Activated T-cell treated with anti-CD3 and anti-CD28 coated beads for 48 hours (primary cell): ENCODE measurements at places on chromosomes 7 and 10.

DNA sequence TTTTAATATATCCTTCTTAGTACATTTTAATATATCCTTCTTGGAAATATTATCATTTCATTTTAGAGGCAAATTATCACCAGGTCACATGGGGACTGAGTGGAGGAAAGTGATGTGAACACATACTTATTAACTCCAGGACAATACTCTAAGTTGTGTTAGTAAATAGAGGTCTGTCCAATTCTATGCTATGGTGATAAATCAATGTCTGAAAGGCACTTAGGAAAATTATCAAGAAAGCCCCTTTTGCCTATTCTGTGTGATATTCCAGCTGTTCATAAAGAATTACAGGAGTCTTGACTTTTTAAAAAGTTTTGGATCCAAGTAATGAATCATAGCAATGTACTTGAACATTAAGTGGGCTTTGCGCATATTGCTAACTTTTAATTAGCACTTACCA, 88.5 kb downstream of the THSD7A start:
- no peak for DNase-seq

GRCh38 chr7:5755704-5756504, 25.6 kb downstream of the RNF216 start:
- DNase-seq, result no peak

DNA sequence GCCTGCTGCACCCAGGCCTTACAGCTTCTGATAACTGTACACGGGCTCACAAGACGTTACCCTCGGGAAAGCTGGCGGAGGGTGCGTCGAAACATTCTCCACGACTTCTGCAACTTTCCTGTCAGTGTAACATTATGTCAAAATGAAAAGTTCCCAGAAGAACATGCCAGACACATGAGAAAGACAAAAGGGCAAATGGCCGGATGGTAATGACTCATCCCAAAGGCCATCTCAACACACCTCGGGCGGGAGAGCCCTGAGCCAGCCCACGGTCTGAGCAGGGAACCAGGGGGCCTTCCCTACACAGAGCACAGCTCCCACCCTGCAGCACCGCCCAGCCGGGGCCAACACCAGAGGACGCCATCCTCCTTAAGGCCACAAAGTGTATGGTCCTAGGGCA, 118.7 kb downstream of the MAD1L1 start:
- DNase-seq, result no peak

DNA sequence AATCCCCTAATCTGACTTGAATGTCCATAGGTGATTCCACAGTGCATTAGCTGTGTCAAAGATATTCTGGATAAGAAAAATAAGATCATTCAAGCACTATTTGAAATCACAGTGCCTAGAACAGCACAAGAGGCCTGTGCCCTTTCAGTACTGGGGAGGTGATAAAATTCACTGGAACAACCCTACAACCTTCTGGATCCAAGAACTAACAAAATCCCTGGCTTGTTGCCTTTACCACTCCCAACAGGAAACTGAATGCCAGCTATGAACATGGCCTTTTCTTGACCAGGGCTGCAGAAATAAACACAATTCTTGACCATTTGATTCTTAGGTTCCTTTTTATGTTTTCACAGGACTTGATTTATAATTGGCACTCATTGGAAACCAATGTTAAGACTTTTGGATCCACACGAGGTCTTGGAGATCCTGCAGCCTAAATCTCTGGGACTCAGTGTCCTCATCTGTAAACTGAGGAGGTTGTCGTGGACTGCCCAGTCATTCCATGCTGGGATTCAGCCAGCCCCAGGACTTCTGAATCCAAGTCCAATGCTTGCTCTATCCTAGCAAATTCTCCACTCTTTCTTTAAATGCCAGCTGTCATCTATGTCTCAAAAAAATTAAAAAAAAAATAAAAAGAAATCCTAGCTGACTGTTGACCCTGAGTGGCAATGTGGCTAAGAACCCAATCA, 624.7 kb downstream of the KCNMA1 start:
- no peak for DNase-seq

- DNase-seq, result no peak
These were observed 73.4 kb downstream of the VSTM2A start for GRCh38 chr7:54615537-54615936.

DNA sequence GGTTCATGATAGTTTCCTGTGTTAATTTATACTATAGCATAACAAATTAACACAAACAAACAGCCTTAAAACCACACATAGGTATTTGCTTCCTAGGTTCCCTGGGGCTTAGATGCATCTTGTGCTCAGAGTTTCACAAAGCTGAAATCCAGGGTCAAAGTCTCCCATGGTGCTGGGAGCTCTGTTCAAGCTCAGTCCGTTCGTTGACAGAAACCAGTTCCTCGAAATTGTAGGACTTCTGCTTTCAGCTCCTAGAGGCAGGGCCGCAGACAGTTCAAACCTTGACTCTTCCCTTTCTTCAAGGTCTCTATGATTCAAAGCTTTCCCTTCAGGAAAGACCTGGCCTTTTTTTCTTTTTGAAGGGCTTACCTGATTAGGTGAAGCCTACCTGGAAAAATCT, 90.5 kb downstream of the VSTM2A start:
- DNase-seq, result no peak

DNA sequence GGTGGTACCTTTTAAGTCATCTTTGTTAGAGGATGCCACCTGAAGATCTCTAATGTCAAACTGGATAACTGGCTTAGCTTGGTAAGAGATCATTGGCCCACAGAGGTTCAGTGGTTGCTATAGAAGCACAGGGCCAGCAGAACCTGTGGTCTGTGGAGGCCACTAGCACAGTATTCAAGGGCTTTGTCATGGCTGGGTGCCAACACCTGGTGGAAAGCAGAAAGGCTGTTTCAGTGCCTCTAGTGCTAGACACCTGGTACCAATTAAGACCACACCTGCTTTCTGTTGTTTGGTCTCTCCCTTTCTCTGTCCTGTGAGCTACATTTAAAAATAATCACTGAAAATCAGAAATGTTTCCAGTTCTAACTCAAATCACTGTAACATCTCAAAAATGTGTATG, 10.0 kb upstream of the PCGF5 start:
- no peak for DNase-seq

GRCh38 chr10:76738991-76739390, 898.6 kb downstream of the KCNMA1 start:
- DNase-seq, result no peak

DNA sequence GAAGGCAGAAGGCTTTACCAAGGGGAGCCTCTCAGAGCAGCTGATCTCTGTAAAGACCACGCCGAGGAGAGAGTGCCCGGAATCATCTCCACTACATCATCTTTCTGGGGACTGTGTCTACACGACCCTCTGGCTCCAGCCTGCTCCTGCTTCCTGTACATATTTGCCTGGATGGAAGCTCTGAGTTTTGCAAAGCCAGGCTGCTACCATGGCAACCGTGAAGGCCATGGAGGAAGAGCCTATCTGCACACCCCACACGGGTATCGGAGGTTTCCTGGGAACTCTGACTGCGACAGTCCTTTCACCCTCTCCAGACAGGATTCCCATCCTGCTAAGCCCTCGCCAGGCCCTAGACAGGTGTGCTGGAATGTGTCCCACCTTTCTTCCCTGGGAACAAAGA, 83.4 kb upstream of the TNRC18 start:
- DNase-seq, result no peak

GRCh38 chr7:95628831-95629439, 32.6 kb upstream of the PDK4 start:
- no peak for DNase-seq

- DNase-seq, result no peak
These were observed 130.9 kb downstream of the CACNA2D1 start for GRCh38 chr7:82312646-82313045.

- DNase-seq, result no peak
These were observed 91.6 kb downstream of the HTR5A start for GRCh38 chr7:155161690-155162089.
